ENCODE measurements at places on chromosomes 1 and 21.

DNA sequence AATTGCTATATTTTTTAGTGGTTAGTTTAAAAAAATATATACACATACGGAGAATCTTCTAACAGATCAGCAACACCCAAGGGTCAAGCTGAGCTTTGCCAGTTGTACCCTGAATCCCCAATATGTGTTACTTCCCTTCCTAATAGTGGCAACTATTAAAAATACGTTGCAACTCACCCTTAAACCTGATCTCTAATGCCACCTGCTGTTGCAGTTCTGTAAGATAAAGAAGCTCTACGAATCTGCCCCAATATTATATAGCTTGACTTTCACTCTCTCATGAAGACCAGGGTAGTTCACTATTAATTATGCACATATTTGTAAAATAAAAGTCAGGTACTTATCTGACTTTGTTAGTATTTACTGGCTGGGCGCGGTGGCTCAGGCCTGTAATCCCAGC is 58.4 kb downstream of the ASH1L start:
- DNase-seq, result no peak

DNA sequence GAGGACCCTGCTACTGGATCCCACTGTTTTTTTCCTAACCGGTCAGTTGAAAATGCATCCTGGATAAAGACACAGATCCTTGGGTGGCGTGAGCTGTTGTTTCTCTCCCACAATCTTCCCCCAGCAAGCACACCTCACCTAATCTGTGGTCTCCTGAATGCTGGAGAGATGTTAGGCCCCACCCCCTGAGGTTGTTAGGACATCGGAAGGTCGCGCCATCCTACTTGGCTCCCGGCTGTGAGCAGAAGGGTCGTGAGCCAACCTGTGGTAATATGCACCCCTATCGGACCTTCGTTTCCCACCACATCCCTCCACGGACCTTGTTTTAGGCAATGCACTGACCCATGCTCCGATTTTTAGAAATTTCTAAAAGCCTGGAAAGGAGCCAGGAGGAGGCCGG is 89.9 kb upstream of the IPO9 start:
- DNase-seq, result no peak

GRCh38 chr1:112794654-112795239 is 79.6 kb upstream of the PPM1J start:
- no peak for DNase-seq

DNA sequence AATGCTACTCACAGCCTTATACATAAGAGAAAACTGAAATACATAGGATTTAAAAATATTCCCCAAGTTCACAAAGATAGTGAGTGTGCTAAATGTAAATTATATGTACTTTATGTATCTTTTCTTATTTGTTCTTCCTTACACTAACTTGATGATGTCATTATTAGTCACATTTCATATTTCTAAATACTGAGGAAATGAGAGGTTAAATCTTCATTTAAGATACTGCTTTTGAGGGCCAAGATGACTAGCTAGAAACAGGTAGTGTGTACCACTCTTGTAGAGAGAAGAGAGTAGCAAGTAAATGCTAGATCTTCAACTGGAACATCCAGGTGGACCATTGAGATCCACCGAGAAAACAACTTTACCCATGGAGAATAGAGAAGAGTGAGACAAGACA is 29.8 kb downstream of the PYHIN1 start:
- DNase-seq, result no peak

DNA sequence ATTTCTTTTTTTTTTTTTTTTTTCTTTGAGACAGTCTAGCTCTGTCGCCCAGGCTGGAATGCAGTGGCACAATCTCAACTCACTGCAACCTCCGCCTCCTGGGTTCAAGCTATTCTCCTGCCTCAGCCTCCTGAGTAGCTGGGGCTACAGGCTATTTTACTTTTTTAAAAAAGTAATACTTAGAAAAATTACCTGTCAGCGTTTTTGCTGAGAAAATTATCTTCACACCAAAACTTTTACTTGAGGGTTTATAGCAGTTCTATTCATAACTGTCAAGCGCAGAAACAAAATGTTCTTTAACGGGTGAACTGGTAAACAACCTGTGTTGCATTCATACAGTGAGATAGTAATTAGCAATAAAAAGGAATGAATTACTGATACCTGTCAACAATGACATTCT is 1.5 kb upstream of the SLC25A24 start:
- DNase-seq, result no peak

GRCh38 chr1:237713916-237714315 is 176.8 kb downstream of the ZP4 start:
- no peak for DNase-seq

GRCh38 chr1:15833069-15833679 is 14.3 kb upstream of the SPEN start:
- DNase-seq, result peak; percentile 56

DNA sequence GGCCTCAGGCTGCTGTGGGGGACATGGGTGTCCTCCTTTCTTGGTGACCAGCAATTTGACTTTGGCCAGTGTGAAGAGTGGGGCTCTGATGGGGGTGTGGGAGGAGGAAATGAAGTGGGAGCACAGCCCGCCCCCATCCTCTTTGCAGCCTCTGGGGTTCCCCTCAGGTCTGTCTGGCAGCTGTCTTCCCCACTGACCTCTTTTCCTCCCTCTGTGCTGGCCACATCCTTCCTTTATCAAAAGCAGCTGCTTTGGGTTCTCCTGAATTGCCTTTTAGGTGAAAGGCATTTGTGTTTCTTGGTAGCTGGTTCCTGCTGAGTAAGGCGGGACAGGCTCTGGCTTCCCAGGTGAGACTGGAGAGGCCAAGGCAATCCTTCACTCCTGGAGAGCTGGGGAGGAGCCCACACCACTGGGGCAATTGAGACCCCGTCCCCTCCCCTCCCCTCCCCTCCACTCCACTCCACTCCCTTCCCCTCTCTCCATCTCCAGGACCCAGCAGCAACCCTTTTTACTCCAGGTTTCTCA is 24.9 kb downstream of the PCAT6 start:
- DNase-seq, result no peak

DNA sequence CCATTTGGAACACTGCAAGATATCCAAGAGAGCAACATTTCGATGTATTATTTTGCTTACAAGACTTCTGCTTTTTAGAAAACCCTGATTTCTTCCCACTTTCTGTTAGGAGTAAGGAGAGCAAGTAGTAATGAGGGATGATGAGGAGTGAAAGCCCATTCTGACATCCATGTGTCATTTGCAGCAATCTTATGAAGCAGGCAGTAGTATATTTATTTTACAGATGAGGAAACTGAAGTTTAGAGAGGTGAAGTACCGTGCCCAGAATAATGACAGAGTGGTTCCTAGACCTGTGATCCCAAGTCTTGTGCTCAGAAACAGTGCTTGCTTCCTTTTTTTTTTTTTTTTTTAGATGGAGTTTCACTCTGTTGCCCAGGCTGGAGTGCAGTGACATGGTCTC is 7.1 kb upstream of the ZSCAN20 start:
- DNase-seq, result no peak

GRCh38 chr1:211484755-211485479 is 7.0 kb downstream of the RD3 start:
- DNase-seq, result no peak

DNA sequence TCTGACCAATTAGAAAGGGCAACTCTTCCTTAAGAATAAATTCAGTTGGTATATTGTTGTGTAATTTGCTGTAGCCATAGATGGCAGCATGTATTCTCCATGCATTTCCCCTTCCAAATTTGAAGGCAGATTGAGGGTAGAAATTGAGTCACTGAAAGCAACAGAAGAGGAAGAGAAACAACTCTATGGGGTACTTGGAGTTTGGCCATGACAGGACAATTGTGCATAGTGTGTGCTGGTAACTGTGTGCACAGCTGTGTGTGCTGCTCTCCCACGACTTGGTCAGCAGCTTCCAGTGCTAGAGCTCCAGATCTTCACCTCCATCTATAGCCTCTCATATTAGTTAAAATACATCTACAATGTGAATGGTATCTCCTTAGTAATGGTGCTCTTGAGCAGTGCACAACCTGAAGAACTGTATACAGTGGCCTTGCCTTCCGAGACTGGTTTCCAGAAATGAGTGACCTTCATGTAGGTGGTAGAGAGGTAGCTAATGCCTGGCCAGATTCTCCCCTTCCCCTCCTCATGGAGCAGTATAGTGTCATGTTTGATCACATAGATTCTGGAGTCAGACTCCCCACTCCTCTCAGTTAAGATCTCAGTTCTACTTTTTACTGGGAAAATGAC is 882 bp upstream of the FCAMR start:
- no peak for DNase-seq

- DNase-seq, result no peak
These were observed 78.4 kb downstream of the HS2ST1 start for GRCh38 chr1:86992861-86993260.

- DNase-seq, result no peak
These were observed 99.1 kb upstream of the KCNA3 start for GRCh38 chr1:110773813-110774212.

- no peak for DNase-seq
These were observed 19.7 kb downstream of the TNNT2 start for GRCh38 chr1:201357636-201358348.

DNA sequence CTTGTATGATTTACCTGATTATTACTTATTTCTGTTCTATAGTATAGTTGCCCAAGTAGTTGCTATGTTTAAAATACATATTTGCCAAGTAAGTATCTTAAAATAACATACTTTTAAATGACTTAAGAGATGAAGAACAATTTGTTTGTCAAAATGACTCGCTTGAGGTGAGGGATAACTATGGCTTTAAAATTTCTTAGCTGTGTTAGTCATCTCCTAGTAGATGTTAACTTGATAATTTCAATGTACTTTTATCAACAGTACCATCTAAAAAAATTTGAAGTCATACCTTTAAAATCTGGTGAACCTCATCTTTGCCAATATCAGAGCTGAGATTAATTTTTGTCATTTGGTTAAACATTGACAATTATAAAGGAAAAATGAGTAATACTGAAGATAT is 37.7 kb downstream of the ODR4 start:
- no peak for DNase-seq

- DNase-seq, result no peak
These were observed 186.7 kb upstream of the NFIA start for GRCh38 chr1:60895701-60896100.

GRCh38 chr1:177287270-177287669 is 116.5 kb downstream of the BRINP2 start:
- DNase-seq, result no peak

DNA sequence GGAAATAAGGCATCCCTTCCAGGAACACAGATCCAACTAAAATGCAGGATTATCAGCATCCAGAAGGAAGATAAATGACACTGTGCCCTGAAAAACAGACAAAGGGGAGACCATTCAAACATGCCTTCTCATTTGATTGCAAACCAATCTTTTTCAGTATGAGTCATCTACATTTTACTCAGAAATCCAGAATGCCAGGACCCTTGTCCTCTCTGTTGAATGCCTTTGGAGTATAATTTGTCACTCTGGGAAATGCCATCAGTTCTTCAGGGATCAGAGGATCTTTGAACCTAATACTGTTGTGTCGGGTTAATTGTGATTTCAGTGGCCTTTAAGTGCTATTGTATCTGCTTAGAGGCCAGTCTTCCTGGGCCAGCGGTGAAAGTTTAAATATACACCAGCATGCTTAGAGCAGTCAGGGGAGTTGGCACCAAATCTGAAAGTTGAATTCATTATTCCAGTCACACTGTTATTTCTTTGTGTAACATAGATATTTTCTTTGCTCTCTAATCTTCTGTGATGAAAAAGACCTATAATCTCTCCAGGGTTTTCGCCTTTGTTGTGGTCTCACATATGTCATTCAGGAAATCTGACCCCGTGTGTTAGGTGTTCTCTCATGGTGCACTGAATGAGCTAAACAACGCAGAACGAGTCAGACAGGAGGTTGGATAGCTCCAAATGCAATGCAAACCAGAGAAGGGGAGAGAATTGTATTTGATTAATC is 364.8 kb upstream of the SGIP1 start:
- no peak for DNase-seq

- no peak for DNase-seq
These were observed 195.6 kb downstream of the CLEC20A start for GRCh38 chr1:178301141-178301540.

DNA sequence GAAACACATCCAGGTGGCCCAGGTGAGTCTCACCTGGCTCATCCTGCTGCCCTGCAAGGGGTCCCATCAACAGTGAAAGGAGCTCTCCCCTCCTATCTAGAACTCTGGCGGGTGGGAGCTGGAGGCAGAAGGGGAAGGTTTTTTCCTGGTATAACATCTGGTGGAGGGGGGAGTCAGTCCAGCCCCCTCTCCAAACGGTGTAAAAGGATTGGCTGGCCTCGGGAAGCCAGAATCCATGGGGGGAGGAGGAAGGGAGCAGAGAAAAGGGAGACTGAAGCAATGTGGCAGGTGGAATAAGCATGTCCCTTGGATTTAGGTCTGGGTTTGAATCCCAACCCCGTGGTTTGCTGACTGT is 1.2 kb upstream of the CAMK2N1 start:
- no peak for DNase-seq

DNA sequence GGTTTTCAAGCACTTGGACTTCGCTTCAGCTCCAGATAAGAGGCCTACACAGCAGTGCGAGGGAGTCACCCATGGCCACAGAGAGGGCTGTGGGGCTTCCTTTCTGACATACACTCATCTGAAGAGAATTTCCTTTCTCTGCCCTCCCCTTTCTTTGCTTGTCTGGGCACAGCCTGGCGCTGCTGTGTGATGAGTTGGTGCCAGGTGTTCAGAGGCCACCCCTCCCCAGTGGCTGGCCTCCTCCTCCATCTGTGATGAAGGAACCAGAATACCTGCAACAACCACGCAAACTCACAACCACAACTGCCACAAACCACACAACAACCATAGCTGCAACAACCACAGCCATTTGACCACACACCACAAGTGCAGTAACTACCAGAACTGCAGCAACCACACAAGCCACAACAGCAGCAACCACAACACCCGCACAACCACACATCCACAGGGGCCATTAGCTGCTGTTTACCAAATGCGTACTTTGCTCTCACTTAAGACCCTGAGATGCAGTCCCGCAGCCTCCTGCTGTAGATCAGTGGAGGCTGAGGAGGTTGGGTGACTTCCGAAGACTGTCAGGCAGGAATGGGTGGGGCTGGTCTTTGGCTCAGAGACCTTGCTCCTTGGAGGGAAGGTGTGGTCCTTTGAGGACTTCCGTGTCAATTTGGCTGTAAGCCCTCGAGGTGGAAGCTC is 71.1 kb downstream of the IER5 start:
- peak; percentile 59 for DNase-seq

DNA sequence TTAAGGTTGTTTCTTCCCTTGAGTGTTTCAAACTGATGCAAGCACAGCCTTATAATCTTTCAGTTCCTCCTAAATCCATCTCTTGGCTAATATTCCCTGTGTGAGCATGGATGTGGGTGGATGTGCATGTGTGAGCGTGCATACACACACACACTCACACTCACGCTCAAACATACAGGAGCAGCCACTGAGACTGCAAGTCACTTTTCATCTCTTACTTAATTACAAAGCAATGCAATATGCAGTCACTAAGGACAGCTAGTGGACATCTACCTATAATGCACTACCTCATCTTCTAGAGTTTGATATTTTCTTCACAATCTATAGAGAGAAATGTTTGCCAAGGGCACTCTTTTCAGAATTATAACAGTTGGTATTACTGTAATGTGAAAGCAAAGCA is 1.4 kb downstream of the ESRRG start:
- DNase-seq, result no peak

GRCh38 chr1:67753776-67754525 is 69.0 kb downstream of the GADD45A start:
- no peak for DNase-seq

Data from stimulated activated CD4-positive, alpha-beta T cell treated with anti-CD3 and anti-CD28 coated beads, Interleukin-2, amount 100 ng/mL, for 24 hours (primary cell).